ENCODE measurements at places on chromosomes 3 and 15. TPM values are rescaled to one million over a fixed set of nuclear protein-coding genes. Genes with fewer than 3 reads are reported as not detected.

Gene VILL
- total RNA-seq: 45.5 TPM

Gene PLS1
- total RNA-seq: 25.1 TPM

Gene ITIH1
- total RNA-seq: not detected

Gene CPB1
- total RNA-seq: not detected

Gene FRMD4B
- total RNA-seq: 70.1 TPM
